ENCODE measurements at places on chromosomes 6 and 20.

DNA sequence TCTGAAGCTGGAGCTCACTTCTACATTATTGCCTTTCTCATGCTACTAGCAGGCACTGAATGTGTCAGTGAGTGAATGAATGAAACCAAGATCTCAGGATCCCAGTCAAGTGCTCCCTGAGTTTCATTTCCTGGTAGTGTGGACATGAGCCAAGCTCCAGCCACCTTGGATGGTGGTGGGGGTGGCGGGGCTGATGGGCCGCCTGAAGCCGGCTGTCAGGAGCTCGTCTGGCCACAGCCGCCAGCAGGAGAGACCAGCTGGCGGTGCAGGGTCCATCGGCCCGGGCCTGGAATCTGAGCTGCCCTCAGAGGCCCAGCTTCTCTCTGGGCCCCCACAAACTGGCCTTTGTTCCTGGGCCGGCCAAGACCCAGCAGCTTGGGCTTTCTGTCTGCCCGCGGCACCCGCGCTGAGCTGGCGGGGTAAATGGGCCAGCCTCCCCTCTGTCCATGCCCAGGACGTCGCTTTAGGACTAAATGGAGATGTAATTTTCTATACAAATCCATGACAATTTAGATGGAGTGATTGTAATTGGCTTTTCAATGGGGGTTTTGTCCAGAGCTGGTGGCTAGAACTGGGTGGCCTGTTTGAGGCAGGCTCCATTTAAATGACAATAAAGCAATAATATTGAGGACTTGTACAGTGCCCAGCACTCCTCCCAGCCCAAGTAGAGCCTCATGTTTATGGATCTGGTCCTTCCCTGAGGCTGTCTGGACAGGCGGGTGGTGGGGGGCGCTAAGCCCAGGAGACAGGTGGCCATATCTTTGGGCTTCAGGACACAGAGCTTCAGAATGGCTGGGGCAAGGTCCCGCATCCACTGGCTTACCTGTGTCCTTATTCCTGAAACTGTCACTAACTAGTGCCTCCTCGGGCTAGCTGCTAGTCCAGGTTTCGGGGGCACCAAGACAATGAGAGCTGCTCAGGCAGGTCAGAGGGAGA, 43.5 kb downstream of the NOL4L start:
- DNase-seq: no peak

GRCh38 chr20:63430891-63431290, 41.6 kb downstream of the KCNQ2 start:
- DNase-seq: no peak

GRCh38 chr20:38747495-38748096, 664 bp upstream of the ACTR5 start:
- no peak for DNase-seq

GRCh38 chr20:51376111-51376510, 166.4 kb downstream of the NFATC2 start:
- no peak for DNase-seq

DNA sequence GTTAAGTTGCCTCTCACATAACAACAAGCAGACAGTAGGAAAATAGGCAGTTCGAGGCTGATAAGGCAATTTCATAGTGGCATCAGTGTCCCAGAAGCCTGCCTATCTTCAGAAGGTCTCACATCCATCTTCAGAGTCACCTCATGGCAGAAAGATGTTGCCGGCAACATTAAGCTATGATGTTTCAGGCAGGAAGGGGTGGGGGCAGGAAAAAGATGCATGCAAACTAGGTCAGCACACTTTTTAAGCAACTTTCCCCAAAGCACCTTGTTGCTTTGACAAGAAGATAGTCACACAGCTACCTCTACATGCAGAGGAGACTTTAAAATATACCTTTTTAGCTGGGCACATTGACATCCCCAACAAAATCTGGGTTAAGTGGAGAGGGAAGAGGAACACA, 43.2 kb upstream of the SMIM8 start:
- DNase-seq: no peak
